ENCODE measurements at places on chromosomes 12 and 14.

DNA sequence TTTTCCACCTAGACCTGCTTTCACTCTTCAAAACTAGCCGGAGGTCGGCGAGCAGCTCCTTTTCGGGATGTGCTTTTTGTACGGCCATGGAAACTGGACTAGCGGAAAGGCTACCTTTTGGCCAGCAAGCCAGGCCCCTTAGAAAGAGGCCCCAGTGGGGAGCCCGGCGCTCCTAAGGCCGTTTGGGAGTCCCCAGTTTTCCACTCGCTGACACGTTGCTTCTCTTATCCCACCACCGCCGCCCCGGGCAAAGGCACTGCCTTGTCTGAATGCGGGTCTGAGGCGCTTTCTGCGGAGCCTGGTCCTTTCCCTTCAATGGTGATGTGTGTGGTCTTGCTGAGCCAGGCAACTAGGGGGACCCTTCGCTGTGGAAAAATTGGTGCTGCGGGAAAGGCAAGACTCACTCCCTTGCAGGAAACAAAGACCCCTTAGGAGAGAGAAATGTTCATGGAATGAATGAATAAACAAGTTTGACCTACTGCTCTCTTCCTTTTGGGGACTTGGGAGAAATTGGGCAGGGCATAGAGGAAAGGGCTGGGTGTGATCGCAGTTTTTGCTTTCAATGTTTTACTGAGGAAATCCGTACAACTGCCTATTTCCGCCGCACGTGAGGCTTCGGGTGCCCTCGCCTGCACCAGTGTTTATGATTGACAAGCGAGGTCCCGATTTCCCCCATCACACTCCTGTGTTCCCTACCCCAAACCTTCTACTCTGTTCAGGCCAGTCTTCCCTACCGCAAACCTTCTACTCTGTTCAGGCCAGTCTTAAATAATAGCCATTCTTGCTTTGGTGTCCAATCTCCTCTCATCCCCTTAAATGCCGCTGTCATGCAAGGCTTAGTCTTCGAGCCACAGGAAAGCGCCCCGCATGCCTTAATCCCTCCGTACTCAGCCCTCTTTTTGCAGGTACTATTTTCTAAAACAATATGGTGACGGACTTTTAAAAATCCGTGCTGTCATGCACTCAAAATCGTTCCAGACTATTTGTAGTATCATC, 1.0 kb upstream of the SLC38A2 start:
- peak; percentile 50 for DNase-seq

- no peak for DNase-seq
Measured at GRCh38 chr14:65620195-65620594, 207.7 kb downstream of the FUT8 start.

GRCh38 chr12:104132351-104132956, 5.6 kb downstream of the NFYB start:
- DNase-seq = no peak

GRCh38 chr14:90805662-90806540, 10.3 kb downstream of the TTC7B start:
- DNase-seq = no peak

GRCh38 chr12:292186-292585, 29.6 kb upstream of the SLC6A13 start:
- no peak for DNase-seq

DNA sequence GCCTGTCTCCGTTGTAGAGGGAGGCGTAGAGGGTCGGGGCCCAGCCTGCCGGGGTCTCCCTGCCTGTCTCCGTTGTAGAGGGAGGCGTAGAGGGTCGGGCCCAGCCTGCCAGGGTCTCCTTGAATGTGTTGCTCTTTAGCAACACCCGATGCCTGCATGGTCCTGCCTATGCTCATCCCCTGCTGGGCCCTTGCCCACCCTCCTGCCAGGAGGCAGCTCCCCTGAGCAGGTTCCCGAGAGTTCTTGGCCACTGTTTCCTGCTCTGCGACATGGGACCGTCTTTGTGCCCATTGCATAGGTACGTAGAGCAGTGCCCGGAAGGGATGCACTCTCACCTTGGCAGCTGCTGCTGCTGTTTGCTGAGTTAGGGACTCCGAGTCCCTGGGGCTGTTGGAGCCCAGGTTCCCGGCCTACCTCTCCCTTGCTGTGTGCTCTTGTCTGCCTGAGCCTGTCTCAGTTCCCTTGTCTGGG, 3.3 kb downstream of the KIF26A start:
- no peak for DNase-seq

GRCh38 chr12:24608637-24609285, 340.1 kb downstream of the BCAT1 start:
- DNase-seq = no peak

DNA sequence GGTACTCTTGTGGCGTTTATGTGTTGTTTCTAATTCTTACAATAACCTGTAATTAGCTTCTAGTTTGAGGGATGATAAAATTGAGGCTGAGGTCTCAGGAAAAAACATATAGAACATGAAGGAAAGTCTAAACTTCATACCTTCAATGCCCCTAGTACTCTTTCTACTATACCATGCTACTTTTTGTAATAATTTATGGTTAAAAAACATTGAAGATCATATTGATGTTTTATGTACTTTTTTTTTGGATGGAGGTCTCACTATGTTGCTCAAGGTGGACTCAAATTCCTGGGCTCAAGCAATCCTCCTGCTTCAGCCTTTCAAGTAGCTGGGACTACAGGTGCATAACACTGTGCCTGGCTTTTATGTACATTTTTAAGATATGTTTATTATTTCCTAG, 13.8 kb downstream of the G2E3 start:
- no peak for DNase-seq

- no peak for DNase-seq
Measured at GRCh38 chr12:3837049-3837448, 36.1 kb downstream of the PARP11 start.

DNA sequence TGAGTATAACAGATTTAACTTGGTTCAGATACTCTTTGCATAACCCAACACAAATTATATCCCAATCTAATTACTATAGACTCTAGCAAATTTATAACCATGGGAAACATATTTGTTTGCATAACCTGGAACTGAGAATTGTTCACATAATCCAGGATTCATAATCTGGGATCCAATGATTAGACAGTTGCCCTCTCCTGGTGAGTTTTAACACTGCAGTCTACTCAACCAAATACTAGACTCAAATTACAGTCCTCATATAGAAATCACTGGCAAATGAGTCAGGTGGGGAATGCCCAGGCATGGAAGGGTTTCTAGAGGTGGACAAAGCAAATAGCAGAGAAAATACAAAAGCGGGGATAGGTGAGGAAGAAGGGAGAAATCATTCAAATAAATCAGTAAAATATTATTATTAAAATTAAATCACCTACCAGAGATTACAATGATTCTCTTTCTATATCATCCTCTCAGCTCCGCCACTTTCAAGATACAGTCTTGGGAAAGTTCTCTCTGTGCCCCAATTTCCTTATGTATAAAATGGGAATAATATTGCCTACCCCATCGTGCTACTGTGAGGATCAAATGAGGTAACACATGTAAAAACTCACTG, 9.4 kb downstream of the GCH1 start:
- no peak for DNase-seq

DNA sequence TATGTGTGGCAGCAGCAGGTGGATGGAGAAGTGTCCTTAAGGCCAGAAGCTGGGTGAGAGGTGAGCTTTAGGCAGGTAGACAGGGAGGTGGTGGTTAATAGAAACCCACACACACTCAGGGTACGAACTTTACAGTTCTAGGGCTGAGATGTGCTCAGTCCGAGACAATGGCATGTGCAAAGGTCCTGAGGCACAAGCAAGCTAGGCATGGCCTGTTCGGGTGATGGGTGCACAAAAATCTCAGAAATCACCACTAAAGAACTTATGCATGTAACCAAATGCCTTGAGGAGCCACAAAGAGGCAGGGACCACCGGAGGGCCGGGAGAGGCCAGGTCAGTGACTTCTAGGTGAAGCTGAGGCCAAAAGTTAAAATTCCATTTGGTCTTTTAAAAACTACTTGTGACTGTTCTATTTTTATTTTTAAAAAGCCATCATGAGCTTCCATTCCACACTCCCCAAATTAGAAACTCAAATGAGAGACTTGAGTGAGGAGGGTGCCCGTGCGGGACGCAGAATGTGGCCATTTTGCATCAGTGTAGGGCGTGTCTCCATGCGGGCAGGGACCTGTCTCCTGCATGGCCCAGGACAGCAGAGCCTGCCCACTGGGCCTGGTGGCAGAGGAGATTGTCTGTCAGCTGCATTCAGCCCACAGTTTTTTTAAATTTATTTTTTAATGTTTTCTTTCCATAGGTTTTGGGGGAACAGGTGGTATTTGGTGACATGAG, 4.0 kb downstream of the RFLNA start:
- DNase-seq = no peak

DNA sequence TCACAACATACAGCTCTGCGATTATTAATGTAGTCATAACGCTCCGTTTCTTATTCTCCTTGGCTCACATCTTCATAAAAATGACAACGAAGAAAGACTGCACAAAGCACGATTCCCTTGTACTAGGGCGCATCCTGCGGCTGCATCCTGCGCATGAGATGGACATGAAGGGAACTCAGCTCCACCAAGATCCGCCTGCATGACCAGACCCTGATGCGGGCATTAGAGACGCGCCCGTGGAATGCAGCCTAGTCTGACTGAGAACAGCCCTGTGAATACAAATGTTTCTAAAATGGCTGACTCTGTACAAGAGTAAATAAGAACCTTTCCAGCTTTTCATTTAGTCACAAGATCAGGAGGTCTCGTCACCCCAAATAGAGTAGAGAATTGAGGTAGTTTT, 422.2 kb downstream of the NOVA1 start:
- DNase-seq = no peak

DNA sequence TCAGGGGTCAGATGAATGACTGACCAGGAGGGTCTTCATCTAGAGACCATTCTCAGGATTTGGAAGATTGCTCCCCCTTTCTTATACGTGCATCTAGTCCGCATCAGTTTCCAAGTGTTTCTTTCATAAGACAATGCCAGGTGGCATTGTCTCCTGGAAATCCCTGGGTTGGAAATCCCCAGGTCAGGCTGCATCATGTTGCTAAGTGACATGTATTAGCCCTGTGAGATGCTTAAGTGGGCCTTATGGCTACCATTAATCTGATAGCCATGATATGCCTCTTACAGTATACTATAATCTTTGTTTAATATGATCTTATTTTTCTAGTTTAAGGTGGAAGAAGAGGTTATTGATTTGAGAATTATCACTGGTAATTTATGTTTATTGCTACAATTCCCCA, 92.8 kb downstream of the DIO3 start:
- no peak for DNase-seq

DNA sequence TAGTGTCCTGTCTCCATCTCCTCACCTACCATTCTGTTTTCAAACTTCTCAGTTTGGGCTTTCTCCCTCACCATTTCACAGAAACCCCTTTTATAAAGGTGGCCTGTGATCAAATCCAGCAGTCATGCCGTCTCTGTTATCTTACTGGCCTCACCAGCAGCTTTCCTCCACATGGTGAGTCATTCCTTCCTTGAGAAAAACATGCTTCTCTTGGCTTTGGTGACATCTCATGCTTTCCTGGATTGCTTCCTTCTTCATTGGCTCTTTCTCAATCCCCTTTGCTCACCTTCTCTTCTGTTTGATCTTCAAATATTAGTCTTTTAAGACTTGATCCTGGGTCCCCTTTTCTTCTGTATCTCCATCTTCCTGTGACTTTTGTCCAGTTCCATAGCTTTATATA, 164.9 kb downstream of the ANO4 start:
- DNase-seq = no peak

DNA sequence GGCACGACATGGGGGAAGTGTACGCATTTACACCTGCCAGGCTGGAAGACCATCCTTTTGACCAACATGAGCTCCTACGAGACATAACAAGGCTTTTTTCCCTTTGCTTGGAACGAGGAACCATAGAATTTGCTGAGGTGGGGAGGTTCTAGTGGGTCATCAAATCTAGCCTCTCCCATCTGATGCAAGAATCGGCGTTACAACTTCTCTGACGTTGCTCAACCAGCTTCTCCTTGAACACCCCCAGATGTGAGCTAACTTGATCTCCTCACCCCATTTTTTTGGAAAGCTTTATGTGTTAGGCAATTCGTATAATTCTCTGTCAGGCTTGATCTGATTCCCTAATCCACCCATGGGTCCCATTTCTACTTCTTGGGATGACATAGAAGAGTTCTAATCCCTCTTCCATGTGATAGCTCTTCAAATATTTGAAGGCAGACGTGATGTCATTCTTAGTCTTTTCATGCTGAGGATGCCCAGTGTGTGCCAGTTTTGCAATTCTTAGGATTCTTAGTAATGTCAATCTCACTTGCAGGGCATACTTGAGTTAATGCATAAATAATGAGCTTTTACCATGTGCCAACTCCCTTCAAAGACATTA, 163.6 kb upstream of the PARP11 start:
- DNase-seq = no peak

- no peak for DNase-seq
Measured at GRCh38 chr14:54761835-54762234, 140.8 kb downstream of the GCH1 start.

DNA sequence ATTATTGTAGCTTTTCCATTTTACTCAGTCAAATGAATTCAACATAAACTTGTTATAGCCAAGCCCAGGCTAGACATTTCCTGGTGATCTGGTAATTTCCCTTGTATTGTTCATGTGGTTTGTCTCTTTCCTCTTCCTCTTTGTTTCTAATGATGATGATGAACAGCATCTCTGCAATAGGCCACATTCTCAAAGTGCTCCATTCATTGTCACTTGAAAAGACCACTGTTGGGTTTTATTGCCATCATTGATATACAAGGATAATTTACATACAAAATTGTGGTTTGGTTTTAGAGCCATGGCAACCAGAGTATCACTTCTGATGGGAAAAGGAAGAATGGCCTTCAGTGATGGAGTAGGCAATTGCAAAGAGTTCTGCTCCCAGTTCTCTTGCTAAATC, 379.3 kb downstream of the RGS6 start:
- DNase-seq = no peak

DNA sequence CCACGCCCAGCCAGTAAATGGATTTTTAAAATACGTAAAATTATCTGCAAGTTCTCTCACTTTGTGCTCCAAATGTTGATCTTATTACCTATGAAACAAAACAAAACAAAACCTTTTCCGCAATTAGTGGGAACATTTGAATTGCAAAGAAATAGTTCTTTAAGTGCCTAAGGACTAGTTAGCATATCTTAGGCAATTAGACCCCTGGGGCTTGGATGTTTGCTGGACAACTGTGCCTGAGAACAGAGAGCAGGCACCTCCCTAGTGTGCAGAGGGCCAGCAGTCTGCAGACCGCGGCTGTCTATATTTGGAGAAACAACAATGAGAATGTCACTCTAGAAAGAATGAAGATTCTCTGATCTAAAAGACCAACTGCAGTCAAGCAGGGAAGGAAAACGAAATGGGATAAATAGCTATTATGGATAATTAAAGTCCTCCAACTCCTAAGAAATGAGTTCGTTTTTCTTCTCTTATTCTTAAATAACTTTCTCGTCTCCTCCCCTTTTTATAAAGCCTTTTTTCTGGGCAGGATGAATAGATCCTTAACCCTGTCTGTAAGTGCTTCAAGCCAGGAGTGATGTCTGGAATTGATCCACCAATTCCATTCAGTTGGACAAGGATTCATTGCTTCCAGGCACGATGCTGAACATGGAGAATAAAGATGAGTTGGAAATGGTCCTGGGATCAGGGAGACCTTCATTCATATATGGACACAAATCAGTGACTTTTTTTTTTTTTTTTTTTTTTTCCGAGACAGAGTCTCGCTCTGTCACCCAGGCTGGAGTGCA, 16.2 kb downstream of the SLC17A8 start:
- DNase-seq = no peak

- no peak for DNase-seq
Measured at GRCh38 chr12:14630793-14631192, 63.1 kb upstream of the PLBD1 start.
